Activated CD4-positive, alpha-beta T cell treated with anti-CD3 and anti-CD28 coated beads, Interleukin-2, amount 50 U/mL, for 4 hours (primary cell): ENCODE measurements at places on chromosomes 11 and 22.

DNA sequence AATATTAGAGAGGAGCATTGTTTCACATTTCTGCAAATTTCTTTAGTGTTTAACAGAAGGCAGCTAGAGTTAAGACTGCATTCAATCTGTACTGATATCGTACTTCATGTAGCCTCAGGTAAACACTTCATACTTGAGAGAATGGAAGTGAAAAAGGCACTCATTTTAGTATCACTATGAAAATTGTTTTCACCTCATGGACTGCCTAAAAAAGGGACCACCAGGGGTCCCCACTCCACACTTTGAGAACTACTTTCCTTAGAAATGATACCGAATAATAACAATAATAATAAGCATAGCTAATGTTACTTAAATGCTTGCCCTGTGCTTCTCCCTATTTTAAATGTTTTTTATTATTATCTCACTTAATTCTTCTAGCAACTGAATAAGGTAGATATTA is 95.1 kb downstream of the BLID start:
- DNase-seq, result no peak

DNA sequence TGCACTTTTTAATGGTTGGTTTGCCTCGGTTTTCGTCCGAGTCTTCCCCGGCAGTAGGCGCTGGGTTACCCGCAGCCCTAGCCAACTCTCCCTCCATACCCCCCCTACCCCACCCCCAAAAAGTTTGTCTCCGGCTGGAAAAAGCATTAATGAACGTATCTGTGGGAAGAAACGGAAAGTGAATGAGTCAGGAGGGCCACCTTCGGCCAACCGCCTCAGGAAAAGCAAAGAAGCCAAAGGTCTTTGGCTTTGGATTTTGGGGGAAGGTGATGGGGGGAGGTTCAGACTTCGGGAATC is 508 bp upstream of the FLI1 start:
- no peak for DNase-seq

- no peak for DNase-seq
These were observed 831.5 kb downstream of the TBC1D22A start for GRCh38 chr22:47593911-47594311.

- no peak for DNase-seq
These were observed 76.4 kb upstream of the PRODH start for GRCh38 chr22:19012308-19012986.

DNA sequence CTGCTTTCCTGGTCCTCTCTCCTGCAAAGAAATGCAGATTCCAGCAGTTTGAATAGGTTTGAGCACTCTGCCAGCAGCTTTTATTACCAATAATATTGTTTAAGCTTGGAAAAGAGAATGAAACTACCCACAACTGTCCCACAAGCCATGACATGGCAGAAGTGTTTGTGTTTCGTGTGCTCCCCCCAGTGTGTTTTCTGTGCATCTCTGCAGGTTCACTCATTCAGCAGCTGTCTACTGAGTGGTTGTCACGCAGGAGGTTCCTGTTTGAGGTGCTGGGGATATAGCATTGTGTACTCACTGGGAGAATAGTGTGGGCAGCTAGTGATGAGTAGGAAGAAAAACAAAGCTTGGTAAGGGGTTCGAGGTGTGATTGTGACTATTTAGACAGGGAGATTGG is 55.3 kb upstream of the SUSD2 start:
- DNase-seq, result no peak

GRCh38 chr11:104286129-104286528 is 122.2 kb upstream of the PDGFD start:
- DNase-seq, result no peak
